SW 1271 (cell line): ENCODE measurements at places on chromosomes 6 and 20.

DNA sequence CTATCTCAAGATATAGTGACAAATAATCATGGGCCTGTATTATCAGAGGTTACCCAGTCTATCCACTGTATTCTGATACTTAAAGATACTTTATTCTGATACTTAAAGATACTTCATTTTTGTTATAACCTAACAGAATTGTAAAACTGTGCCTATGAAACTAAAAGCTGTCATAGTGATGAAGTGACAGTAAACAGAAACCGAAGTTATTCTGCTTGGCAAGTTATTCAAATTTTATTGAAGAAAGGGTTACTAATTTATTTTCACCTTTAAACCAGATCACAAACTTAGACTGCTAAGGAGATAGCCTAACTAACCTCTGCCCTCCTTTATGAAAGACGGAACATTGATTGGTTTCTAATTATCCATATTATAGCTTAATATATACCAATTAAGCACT lies 604.6 kb upstream of the IMPG1 start:
- DNase-seq = no peak

DNA sequence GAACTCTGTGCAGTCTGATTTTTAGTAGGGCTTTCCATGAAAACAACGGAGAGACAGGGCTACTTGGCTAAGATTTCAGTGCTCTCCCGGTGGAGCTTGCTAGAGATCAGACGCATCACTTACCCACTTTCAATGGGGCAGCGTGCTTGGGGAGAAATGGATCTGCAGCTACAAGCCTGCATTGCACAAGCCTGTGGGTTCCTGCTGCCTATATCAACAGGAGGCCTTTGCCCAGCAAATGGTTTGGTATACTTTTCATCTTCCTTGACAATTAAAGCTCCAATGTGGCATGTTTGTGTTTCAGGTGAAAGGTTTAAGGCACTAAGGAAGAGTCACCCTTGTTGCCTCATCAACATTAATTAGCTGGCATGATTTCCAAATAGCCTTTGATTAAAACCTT lies 136.0 kb upstream of the FOXQ1 start:
- DNase-seq = no peak

DNA sequence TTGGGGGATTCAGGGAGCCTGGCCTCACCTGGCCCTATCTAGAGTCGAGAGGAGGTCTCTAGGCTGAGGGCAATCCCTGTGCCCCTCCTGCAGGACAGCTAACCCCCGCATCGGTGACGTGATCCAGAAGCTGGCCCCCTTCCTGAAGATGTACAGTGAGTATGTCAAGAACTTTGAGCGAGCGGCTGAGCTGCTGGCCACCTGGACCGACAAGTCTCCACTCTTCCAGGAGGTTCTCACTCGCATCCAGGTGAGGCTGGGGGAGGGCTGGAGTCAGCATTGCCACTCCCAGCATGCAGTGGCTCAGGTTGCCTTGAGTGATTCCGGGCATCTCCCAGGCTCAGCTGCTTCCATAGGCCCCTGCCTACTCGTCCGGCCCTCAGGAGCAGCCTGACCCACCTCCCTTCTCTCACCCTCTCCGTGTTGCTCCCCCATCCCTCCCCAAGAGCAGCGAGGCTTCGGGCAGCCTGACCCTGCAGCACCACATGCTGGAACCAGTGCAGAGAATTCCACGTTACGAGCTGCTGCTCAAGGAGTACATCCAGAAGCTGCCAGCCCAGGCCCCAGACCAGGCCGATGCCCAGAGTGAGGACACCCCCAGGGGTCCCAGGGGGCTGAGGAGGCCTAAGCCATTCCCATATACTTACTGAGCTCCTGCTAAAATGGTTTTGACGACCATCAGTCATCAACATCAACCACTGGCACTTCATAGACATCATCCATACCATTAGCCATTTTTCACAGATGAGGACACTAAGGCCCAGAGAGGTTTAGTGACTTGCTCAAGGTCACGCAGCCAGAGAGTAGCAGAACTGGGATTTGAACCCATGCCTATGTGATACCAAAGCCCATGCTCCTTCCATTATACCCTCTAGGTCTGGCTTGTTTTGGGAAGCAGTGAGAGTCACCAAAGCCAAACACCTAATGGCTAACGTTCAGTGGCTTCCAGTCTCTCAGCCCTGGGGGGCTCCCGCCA lies 8.3 kb downstream of the FGD2 start:
- no peak for DNase-seq

DNA sequence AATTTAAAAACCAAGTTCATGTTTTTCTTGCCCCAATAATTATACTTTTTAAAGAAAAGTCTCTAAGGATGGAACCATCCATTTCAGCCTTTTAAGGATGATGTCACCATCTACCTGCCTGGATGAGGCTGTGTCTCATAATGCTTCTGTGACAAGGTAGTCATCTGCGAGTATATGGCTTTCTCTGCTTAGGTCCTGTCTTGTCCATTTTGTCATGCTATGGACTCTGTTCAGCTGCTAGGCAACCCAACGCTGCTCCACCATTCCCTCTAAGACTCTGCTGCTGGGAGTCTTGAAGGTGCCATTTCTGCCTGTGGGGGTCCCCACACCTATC lies 459.8 kb upstream of the RUNX2 start:
- no peak for DNase-seq

- no peak for DNase-seq
These were observed 176.2 kb upstream of the AHI1 start for GRCh38 chr6:135673501-135674309.

GRCh38 chr20:43583982-43584432 lies 6.7 kb upstream of the IFT52 start:
- DNase-seq = no peak

GRCh38 chr6:41683523-41684310 lies 45.4 kb downstream of the MDFI start:
- DNase-seq = peak; percentile 51

DNA sequence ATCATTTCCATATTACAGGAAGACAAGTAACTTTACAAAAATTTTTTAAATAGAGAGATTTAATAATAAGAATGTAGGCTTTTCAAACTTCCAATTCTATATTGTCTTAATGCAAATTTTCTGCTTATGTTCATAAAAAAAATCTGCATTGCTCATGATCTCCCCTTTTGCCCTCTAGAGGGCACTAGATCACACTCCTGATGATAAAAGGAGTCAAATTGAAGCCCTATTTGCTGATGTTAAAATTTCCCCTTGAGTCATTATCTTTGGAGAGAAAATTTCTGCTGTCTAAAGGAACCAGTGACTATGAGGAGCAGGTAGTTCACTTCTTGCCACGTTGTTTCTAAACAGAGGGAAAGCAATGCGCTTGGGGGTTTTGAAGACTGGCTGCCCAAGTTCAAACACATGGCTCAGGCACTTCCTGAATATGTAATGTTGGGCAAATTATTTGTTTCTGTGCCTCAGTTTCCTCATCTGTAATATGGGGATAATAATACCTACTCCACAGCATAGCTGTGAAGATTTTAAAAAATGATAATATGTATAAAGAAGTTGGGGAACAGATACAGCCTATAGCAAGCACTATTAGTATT lies 874.2 kb downstream of the TFAP2A start:
- peak; percentile 18 for DNase-seq

GRCh38 chr6:74891349-74891831 lies 314.5 kb downstream of the COL12A1 start:
- DNase-seq = no peak

- DNase-seq = no peak
These were observed 27.4 kb downstream of the NPEPL1 start for GRCh38 chr20:58719971-58720371.

GRCh38 chr20:23164176-23164601 lies 78.1 kb upstream of the CD93 start:
- DNase-seq = no peak

DNA sequence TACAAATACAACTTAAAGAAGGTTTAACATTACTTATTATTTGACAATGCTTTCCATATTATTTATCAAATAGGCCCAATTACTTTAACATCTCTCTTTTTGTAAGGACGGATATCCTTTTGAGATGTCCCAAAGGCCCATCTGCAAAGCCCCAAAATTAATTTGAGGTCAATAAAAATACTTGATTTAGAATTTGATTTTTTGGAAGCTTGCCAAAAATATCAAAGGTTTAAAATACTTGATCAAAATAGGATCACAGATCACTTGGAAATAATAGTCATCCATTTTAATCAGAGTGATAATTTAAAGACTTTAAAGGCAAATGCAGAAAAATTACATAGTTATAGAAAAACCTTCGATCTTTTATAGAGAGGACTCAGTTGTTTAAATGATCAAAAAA lies 8.1 kb downstream of the C6orf58 start:
- DNase-seq = no peak

DNA sequence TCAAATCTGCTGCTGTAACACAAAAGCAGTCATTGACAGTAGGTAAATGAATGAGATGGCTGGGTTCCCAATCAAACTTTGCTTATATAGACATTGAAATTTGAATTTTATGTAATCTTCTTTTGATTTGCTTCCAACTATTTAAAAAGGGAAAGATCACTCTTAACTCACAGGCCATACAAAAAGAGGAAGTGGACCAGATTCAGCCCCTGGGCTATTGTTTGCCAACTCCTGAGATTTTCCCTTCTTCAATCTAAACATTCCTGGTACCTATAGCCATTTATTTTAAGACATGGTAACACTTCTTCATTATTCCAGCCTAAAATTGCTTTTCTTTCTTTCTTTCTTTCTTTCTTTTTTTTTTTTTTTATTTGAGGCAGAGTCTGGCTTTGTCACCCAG lies 260.6 kb downstream of the TFAP2A start:
- DNase-seq = no peak

DNA sequence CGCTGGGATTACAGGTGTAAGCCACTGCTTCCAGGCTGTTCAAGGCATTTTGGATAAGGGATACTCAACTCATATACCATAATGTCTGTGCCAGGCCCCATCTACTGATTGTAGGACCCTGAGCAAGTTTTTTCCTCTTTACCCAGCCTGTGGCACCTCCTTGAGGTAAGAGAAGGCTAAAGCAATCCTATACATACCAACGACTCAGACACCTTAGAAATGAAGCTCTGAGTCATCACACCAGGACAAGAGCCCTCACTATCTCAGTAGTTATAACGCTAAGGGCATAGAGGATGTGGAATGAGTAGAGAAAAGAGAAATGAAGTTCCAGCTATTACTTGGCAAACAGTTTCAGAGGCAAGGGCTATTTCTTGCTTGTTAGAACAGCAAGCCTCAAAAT lies 16.9 kb downstream of the NDRG3 start:
- peak; percentile 41 for DNase-seq

DNA sequence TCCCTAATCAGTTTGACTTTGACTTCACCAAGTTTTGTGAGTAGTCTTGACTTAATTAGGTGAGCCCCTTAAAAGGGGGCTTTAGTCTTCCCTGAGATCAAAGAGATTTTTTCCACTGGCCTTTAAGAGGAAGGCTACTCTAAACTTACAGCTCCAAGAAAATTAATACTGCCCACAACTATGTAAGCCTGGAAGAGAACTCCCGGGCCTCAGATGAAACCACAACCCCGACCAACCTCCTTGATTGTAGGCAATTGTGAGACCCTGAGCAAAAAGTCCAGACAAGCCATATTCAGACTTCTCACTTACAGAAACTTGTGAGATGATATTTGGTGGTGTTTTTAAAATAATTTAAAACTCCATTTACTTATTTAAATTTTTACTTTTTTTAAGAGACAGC lies 18.1 kb downstream of the SNX3 start:
- no peak for DNase-seq

DNA sequence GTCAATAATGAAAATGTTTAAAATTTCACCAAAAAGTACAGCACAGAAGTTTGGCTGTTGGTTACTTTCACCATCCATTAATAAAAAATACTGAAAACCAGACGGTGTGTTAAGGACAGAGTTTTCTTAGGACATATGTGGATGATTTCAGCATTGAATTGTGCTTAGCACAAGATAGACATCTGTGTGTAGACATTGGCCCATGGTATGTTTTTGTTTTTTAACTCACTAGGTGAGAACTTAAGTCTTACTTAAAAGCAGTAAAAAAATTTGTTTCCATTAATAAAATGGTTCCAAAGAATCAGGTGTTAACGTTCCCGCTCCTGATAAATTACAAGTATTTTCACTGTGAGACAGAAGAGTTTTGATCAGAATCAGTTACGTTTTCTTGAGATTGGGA lies 4.2 kb downstream of the TBPL1 start:
- DNase-seq = no peak

DNA sequence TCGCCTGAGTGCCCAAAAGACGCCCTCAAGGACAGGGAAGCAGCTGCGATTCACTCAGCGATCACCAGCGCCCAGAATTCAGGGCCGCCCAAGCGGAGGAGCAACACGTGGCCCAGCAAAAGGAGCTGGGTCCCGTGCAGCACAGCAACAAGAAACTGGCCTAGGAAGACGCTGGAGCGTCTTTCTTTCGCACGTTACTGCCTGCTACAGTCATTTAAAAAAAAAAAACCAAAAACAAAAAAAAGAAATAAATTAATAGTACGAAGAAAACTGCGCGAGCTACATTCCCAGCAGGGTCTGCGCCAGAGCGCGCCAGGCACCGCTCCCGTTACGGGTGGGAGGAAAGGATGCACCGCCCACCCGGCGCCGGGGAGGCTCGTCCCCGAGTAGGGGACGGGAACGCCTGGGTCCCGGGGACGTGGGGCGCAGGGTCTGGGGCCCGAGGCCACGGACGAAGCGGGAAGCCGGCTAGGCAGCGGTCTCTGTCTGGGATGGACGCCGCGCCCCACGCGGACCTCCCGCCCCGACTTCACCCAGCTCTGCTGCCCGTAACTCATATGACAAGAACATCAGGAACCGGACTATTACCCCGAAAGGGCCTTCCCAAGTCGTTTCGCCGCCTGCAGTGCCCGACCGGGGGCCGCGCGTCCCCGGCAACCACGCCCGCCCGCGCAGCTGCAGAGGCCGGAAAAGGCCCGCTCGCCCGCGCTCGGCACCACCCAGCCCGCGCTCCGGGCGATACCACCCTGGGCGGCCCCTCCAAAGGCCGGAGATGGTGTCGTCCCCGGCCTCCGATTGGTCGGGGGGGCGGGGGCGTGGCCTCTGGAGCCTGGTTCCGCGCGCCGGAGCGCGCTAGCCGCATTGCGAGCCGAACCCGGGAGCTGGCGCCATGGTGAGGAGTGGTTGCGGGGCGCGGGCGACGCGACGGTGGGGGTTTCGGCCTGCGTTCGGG lies at the start of gene NOP56:
Gene NOP56, plus strand, starts transcription at position 861 of the 952 bp plus-strand sequence. Its CDS starts 29 bp downstream, at position 890.
- peak; percentile 86 for DNase-seq

DNA sequence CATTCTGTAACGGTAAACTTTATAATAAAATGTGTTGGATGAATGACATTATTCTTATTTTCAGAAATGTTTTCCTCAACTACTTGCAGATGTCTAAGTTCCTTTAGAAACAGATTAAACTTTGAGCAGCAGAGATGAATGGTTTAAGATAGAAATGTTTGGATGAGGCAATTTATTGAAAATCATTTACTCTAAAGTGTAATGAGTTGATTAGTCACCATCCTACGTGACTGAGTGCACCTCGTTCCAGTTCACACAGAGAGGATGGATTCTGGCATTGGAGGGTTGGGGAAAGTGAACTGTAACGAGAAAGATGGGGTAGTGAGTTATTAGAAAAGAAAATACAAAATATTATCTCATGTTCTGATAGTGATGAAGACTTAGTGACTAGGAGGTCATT lies 28.7 kb downstream of the SMPDL3A start:
- no peak for DNase-seq

GRCh38 chr6:47792216-47792733 lies 10.4 kb downstream of the OPN5 start:
- no peak for DNase-seq

GRCh38 chr20:17012546-17013226 lies 214.2 kb upstream of the PCSK2 start:
- no peak for DNase-seq

GRCh38 chr6:108698593-108699289 lies 138.0 kb downstream of the FOXO3 start:
- no peak for DNase-seq
